ENCODE measurements at places on chromosomes 6 and 20.

DNA sequence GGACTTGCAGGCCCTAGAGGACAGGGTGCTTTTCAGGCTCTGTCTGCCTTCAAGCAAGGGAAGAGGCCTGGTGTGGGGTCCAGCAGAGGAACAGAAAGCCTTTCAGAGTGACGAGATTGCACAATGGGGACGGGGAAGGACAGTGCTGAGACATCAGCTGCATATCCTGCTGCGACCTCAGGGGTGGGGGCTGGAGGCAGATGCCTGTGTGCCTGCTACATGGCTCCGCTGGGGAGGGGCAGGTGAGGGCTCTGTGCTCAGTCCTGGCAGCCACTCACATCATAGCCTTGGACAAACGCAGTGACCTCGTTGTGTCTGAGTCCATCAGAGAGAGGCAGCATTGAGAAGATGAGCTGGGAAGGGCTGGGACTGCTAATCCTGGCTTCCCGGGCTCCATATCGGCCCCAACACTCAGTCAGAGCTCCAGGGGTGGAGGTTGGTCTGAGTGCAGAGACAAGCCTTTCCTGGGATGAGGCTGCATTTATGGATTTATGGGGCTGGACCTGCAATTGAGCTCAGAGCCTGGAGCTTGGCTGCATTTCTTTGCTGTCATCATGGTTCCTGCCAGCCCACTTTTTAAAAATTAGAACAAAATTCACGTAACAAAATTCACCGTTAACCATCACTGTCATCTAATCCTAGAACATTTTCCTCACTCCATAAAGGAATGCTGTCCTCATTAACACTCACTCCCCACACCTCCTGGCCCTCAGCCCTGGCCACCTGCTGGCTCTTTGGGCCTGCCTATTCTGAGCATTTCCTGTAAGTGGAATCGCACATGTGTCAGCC is 196.9 kb upstream of the SLC24A3 start:
- no peak for DNase-seq

- no peak for DNase-seq
Observed at GRCh38 chr6:36104836-36105235, 25.5 kb upstream of the MAPK13 start.

DNA sequence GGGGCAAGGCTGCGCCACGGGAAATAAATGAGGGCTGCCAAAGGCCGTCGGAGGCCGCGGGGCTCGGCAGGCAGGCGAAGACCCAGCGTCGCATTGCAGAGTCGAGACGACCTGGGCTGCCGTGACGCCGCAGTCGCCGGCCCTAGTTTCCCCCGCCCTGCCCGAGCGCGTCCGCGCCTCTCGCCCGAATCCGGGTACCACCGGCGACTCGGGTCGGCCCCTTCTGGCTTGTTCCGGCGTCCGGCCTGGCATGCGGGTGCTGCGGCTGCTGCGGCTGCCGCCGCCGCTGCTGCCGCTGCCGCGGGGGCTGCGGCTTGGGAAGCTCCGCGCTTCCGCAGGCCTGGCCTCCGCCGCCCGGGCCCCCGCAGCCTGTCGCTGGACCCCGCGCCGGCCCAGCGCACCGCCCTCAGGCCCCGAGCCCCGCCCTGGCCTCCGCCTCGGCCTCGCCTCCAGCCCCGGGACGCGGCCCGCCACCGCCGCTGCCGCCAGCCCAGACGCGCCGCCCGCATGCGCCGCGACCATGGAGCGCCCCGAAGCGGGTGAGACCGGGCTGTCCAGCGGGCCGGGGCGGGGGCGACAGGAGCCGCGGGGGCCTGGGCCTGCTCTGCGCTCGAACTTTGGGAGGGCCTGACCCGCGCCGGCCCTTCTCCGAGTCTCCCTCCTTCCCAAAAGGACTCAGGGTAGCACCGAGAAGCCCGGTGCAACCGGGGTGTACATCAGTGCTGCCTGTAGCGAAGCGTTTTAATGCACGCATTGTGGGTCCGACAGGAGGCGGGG is at the start of gene AKAP7:
AKAP7 (plus strand) TSS at position 224 of the 777 bp plus-strand sequence; CDS start at position 521, 297 bp downstream.
- DNase-seq, result peak; percentile 79

- no peak for DNase-seq
Observed at GRCh38 chr20:11924923-11925322, 7.2 kb downstream of the BTBD3 start.

DNA sequence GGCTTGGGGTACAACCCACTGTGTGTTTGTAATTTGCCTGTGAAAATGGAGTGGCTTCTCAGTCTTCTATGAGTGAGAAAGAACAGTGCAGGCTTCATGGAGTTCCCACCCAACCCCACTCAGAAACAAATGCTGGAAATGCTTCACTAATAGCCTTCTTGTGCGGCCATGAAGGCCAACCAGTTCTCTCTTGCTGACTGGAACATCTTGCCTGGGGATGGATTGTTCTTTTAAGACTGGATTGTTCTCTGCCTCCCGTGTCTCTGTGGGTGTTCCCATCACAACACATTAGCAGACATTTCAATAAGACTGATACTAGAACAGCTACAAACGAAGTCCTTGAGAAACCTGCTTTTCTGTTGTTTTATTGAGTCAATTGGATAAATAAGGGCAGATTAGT is 110.6 kb downstream of the PPP1R14C start:
- DNase-seq, result no peak

- DNase-seq, result no peak
Observed at GRCh38 chr6:54619102-54619501, 227.5 kb upstream of the FAM83B start.

- DNase-seq, result no peak
Observed at GRCh38 chr6:43186019-43186418, 4.0 kb downstream of the CUL9 start.

GRCh38 chr6:116106146-116106545 is 5.5 kb downstream of the NT5DC1 start:
- no peak for DNase-seq

DNA sequence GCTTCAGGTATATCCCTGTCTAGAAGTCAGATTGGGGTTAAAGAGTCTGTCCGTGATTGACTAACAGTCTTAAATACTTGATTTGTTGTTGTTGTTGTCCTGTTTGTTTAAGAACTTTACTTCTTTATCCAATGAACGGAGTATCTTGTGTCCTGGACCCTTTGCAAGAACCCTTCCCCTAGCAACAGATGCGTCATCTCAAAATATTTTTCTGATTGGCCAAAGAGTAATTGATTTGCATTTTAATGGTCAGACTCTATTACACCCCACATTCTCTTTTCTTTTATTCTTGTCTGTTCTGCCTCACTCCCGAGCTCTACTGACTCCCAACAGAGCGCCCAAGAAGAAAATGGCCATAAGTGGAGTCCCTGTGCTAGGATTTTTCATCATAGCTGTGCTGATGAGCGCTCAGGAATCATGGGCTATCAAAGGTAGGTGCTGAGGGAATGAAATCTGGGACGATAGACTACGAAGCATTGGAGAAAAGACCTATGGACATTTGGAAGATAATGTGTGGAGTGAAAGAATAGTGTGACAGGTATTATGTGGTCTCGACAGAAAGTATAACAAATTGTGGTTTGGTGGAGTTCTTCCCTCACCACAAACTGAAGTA is at the start of gene HLA-DRA:
HLA-DRA (plus strand) TSS at position 286 of the 613 bp plus-strand sequence; CDS start at position 350, 64 bp downstream.
- DNase-seq, result peak; percentile 77

Measured in midbrain (tissue), 1 donor.